ENCODE measurements at places on chromosomes 3 and 15.

DNA sequence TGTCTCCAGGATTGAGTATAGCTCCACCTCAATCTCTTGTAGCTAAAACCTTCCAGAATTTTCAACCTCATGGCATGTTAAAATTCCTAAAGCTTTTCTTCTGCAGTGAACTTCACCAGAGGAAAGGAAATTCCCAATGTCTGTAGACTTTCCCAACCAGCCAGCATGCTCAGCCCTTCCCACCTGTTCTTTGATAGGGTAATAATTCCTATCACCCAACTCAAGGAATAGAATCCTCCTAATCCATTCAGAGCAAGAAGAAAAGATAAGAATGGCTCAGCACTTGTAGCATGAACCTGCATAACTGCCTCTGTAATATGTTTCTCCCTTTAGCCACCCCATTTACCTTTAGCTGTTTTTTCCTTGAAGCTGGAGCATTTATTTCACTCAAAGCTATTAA, 301.8 kb upstream of the GADL1 start:
- no peak for DNase-seq

GRCh38 chr15:39125904-39126303, 455.0 kb upstream of the THBS1 start:
- no peak for DNase-seq

DNA sequence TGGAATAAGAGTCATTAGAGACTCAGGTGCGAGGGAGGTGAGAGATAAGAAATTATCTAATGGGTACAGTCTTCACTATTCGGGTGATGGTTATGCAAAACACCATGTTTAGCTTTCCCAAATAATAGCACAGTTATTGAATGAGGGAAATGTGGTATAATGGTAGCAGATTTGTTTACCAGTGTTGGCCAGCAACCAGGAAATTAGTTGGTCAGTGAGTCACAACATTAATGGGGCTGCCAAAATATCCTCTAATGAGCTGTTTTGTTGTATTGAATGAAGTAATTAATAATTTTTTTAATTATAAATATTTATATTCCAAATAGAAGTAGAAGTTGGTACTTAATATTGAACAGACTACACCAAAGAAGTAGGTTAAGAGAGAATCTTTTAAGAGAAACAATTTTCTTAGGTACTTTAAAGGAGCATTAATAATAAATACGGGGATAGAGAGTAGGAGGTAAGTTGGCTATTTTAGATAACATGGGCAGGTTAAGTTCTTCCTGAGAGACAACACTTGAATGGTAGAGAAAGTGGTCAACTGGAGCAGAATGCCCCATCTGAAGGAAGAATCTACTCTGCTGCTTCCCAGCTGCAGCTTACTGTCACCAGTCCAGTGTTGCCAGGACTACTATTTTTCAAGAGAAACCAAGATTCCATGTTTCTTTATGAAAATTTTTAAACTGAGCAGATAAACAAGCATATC, 218.8 kb downstream of the UBE2E2 start:
- no peak for DNase-seq

GRCh38 chr3:161337311-161337710, 34.0 kb downstream of the SPTSSB start:
- DNase-seq = no peak

- DNase-seq = peak; percentile 78
These were observed 34.5 kb downstream of the PRICKLE2 start for GRCh38 chr3:64190517-64191515.

DNA sequence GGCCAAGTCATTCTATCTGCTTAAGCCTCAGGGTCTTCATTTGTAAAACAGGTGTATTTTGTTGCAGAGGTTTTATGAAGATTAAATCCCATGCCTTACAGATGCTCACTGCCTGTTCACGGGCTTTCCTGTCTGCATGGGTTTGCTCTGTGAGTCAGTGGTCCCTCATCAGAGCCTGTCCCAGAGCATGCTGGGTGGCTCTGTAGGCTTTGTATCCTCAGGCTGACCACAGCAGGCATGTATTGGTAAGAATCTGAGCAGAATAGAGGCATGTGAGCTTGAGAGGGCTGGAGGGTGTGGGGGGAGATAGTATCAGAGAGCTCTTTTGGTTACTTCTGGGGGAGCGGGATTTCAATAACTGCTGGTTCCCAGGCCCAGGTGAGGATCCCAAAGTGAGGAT, 45.4 kb upstream of the PLXNA1 start:
- DNase-seq = no peak

DNA sequence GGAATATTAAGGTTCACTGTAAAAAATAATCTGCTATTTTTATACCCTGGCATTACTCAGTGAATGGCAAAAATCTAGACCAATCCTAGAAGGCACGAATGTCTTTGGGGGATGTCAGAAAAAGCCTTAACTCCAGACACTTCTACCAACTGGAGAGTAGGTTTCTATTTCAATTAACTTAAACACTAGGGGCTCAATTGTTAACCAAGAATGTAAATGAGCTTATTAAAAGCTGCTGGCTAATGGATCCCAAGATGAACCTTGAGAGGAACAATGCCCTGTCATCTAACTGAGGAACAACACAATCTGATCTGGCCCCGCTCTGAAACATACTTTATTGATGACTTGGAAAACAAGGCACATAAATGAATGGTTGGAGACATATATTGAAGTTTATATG, 701.4 kb downstream of the FHIT start:
- no peak for DNase-seq

- DNase-seq = no peak
These were observed 35.2 kb upstream of the CDAN1 start for GRCh38 chr15:42772144-42772543.

GRCh38 chr3:104960579-104960978, 406.1 kb upstream of the ALCAM start:
- no peak for DNase-seq

- no peak for DNase-seq
These were observed 831 bp upstream of the ROBO2 start for GRCh38 chr3:77038930-77039605.

DNA sequence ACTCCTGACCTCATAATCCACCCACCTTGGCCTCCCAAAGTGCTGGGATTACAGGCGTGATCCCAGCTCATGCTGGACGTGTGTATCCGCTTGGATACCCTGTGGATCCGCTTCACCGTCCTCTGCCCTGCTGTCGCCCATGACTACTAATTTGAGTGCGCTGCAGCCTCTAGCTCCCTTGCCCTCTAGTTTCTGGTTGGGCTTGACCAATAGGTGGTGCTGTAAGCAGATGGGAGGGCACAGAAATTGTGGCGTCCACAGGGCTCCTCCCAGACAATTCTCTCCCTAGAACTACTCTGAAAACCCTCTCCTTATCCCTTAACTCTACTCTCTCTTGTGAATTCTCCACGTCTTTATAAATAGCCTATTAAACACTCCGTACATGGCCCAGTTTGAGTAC, 36.2 kb downstream of the ZPLD1 start:
- DNase-seq = no peak

- no peak for DNase-seq
These were observed 153.4 kb downstream of the LMLN start for GRCh38 chr3:198113206-198114053.

DNA sequence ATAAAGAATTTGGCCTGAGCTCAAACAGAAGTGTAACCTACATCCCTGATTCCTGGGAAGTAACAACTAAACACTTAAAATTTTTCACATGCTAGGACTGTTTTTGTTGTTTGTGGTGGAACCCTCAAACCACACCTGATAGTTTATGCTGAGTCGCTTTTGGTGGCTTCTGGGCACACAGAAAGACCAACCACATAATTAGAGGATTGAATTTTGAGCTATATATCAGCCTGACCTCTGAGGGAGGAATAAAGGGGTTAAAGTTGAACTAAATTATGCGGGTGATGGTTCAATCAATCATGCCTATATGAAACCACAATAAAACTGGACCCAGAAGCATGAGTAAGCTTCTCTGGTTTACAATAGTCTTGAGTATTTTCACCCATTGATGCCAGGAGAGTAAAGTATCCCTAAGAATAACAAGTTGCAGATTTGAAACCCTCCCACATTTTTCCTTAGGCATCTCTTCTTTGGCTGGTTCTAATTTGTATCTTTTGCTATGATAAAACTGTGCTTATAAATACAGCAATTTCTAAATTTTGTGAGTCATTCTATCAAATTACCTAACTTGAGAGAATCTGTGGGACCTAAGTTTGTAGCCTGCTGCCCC, 1304.5 kb upstream of the GBE1 start:
- DNase-seq = no peak

GRCh38 chr3:119626196-119626595, 28.5 kb downstream of the PLA1A start:
- DNase-seq = no peak

- peak; percentile 72 for DNase-seq
These were observed 20.9 kb downstream of the OSBPL10 start for GRCh38 chr3:31959951-31960792.

GRCh38 chr15:67035886-67036285, 29.5 kb upstream of the SMAD3 start:
- no peak for DNase-seq

DNA sequence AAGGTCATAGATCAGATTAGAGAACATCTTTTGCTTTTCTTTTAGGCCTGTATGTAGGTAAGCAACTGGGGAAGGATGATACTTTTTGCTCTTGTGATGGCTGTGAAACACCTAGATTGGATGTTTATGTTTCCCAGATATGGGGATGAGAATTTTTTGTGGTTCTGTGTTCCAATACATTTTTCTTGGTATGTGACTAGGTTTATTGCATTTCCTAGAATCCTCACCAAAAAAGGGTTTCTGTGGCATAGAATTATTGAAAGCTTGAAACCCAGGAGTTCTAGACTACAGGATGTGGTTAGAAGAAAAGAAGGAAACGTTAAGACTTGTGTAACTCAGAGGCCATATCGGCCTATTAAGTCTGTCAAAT, 25.8 kb downstream of the OXNAD1 start:
- no peak for DNase-seq

GRCh38 chr3:72440491-72440890, 407.8 kb downstream of the SHQ1 start:
- DNase-seq = no peak

DNA sequence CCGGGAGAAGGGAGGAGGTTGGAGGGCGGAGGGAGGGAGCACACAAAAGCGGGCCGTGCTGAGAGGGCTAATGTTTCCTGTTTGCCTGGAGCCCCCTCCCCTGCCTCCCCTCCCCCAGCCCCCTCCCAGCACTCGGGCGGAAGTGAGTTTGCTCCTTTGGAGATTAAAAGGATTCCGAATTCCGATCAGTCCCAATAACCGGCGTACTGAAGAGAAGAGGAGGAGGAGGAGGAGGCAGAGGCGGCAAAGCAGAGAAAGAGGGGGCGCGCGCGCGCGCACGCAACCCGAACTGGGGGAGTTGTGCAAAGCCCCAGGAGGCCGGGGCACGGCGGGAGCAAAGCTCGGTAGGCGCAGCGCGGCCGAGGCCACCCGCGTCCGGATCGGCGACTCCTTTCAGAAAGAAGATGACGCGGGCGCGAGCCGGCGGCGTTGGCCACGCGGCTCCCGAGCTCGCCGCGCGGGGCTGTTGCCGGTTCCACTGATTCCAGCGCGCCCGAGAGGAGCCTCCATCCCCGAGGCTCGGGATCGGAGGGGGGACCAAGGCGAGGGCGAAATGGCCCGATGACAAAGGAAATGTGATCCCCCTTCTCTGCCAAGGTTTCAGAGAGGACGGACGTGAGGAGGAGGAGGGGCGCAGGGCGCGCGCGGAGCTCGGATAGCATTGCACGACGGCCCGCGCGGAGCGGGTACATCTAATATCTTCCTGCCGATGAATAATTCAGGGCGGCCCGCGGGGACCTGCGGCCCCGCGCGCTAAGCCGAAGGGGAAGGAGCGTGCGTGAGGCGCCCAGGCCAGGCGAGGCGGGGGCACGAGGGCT, 1.1 kb upstream of the TRIM71 start:
- no peak for DNase-seq

DNA sequence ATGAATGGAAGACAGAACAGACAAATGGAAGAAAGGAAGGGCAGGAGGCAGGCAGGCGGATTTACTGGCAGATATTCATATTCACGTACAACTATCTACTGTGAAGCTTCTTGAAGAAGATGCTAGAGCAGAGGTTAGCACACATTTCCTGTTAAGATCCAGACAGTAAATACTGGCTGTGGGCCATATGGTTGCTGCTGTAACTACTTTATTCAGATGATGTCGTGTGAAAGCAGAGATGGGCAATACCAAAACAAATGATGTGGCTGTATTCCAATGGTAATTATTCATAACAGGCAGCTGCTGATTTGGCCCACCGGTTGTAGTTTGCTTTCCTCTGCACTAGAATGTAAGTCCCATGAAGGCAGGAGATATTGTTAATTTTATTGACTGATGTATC, 115.7 kb upstream of the PRTG start:
- DNase-seq = peak; percentile 8

DNA sequence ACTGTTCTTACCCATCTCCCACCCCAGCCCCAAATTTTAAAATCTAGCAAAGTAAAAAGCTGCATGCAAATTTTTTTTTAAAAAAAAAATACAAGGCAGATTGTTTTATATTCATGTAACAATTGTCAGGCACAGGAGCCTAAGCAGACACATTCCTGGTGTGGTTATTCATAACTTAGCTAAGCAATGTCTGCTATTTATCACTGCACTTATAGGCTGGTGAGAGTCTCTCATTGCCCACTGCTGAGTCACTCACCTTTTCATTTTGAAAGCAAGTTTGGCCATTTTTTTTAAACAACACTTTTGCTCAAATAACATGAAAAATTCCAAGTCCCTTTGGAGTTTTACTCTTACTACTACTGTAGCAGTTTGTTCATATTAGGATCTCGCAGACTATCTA, 413.9 kb downstream of the RBMS3 start:
- peak; percentile 59 for DNase-seq

- no peak for DNase-seq
These were observed 65.8 kb downstream of the CADPS start for GRCh38 chr3:62809369-62809768.

DNA sequence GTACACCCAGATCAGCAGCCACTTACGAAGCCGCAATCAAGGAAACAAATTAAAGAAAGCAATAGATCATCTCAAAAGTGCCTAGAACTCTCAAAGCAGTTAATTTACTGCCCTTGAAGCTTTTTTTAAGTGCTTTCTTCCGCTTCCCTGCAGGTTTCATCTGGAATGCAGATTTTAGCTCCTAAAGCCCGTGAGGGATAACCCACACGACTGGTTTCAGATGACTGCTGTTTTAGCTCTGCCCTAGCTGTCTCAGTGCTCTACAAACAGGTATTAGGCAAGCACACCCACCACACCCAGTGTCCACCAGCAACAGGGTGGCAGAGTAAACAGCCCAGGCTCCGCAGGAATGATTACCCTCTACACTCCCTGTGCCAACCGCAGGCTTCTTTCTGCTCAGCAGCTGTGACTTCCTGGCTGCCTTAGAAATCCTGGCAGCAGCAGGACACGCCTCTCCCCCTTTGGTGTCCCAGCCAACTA, 126.0 kb downstream of the FMN1 start:
- no peak for DNase-seq

- no peak for DNase-seq
These were observed 35.4 kb downstream of the EHD4 start for GRCh38 chr15:41936649-41937567.

GRCh38 chr3:156808025-156808424, 18.1 kb upstream of the LEKR1 start:
- no peak for DNase-seq

- DNase-seq = no peak
These were observed 8.9 kb downstream of the ECE2 start for GRCh38 chr3:184284696-184285095.

Data from AG09319 (cell line).